ENCODE measurements at places on chromosomes 3 and 15.

DNA sequence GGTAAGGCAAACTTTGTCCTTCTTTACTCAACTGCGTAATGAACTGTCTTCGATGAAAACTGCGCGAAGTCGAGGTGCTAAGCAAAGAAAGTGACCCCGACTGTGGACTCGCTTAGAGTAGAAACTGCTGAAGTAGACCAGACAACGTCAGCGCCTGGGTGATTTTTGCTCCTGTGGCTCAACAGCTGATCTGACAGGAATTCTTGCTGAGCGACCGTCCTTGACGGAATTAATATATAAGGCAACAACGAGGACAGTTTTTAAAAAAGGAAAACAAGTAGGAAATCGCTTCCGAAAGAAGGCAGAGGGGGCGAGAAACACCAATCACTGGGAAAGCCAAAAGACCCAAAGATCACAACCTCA is 541 bp downstream of the RPS27L start:
- DNase-seq = peak; percentile 47

- no peak for DNase-seq
Measured at GRCh38 chr3:17355591-17355990, 386.8 kb downstream of the TBC1D5 start.

GRCh38 chr3:115982629-115983028 is 359.3 kb downstream of the GAP43 start:
- DNase-seq = no peak

GRCh38 chr3:186235554-186235953 is 126.5 kb downstream of the DGKG start:
- DNase-seq = no peak

DNA sequence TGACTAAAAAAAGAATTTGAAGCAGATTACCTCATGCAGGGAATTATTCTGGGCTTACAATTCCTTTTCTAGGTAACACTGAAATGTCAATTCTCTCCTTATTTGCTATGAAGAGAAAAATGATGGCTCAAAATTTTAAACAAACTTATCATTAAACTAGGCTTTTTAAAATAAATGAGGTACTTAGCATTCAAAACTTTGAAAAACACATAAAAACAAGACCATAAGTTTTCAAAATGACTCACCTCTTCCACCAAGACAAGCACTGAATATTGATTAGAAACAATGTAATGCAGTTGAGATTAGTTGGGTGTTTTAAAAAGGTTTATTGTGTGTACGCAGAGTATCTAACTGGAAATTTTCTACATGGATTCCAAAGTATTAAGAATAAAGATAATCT is 154.6 kb downstream of the ADAM10 start:
- DNase-seq = no peak

- DNase-seq = peak; percentile 93
Measured at GRCh38 chr15:75620841-75621391, 4.6 kb downstream of the SNUPN start.

DNA sequence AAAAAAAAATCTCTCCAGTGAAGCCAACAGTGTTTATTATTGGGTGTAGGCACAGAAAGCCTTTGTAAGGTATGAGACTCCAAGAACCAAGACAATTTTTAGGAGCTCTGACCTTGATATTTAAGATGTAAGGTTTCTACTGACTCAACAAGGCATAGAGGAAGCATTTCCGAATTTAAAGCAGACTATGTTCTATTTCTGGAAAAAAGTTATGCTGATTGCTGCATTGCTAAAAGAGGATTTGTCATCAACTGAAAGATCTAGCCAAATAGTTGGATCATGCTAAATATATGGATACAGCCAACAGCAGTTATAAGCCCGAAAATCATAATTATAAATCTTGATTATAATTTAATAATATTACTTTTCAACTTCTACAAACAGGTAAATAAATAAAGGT is 53.3 kb upstream of the MELTF start:
- no peak for DNase-seq

DNA sequence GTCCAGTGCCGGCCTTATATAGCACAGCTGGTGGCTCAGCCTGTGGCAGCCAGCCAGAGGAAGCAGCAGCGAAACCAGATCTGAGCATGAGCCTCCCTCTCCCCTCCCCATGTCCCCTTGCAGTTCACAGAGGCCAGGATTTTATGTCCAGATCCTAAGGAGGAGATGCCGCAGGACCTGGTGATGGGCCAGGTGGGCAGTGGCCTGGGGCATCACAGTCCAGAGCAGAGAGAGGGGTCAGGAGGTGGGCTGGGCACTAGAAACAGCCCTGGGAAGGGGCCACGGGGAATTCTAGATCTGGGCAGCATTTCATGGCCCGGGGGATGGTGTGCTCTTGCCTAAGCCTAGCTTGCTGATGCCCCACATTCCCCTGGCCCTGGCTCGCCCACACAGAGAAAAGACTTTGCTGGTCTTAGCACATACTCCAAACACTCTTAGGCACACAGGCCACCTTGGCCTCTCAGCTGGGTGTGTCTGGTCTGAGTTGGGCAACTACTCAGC is 259 bp upstream of the CILP start:
- no peak for DNase-seq

DNA sequence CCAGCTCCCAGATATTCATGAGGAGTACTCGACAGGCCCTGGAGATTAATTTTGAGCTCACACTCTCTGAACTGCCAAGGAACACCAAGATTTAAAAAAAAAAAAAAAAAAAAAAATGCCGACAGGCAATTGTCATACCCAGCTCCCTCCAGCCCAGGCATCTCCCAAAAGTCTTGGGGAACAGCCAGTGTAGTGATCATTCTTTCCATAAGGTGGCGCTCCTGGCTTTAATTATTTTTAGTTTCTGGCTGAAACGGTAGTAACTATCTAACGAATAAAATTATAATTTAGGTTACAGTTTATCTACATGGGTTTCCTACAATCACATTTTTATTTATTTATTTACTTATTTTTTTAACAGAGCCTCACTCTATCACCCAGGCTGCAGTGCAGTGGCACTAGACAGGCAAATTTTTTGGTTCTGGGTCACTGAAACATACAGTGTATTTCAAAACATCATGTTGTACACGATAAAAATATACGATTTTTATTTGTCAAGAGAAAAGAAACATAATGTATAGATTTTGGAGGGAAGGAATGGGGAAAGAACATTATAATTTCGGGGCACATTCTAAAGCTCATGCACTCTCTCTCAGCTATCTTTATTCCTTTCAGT is 157.3 kb downstream of the ADAMTS9 start:
- peak; percentile 11 for DNase-seq

- DNase-seq = peak; percentile 66
Measured at GRCh38 chr3:120172070-120172469, 77.8 kb upstream of the GSK3B start.

DNA sequence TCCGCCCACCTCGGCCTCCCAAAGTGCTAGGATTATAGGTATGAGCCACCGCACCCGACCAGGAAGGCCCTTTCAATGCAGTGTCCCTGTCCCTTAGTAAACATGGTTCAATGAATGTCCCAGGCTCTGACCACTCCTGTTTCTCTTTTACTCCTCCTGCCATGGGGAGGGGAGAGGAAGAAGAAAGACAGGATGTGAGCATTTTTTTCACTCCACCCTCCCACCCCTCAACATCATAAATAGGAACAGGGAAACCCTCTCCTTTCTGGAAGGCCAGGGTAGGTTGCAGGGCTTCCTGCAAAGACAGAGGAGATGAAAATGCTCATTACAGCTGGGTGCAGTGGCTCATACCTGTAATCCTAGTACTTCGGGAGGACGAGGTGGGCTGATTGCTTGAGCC is 7.5 kb upstream of the TATDN2 start:
- no peak for DNase-seq

GRCh38 chr3:12308517-12308916 is 19.6 kb downstream of the PPARG start:
- DNase-seq = peak; percentile 92

DNA sequence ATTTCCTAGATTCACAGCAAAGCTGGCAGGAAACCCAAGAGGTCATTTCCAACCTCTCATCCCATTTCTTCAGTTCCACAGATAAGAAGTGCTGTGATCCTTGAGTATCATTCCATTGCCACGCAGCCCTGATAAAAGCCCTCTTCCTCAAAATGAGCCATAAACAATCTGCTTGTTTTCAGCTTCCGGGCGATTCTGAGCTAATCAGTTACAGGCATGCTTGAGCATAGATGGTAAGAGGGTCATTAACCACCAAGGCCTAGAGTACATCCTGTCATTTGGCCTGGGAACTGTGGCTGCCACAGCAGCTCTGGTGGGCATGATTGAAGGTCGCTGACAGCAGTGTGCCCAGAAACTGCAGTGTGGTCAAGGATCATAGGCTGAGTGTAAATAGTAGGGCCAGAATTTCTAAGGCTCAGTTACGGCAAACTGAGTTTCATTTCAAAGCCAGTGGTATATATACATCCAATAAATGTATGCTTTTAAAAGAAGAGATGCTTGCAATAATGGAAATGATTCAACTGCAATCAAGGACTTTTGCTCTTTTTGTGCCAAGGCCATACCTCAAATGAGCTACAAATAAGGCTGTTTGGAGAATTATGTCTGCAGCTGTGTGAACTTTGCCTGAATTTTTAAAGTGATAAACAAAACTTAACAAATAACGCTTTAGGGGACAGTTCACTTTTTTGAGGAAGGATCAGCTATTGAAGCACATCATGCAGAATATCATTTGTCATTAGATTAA is 47.3 kb downstream of the P3H2 start:
- peak; percentile 53 for DNase-seq

- DNase-seq = no peak
Measured at GRCh38 chr15:99371180-99372103, 120.2 kb downstream of the LRRC28 start.

GRCh38 chr3:127714125-127714571 is 41.4 kb downstream of the ABTB1 start:
- DNase-seq = no peak
